ENCODE measurements at places on chromosomes 3 and 15.

- DNase-seq: no peak
These were observed 32.8 kb downstream of the ADAMTS7 start for GRCh38 chr15:78778422-78778821.

DNA sequence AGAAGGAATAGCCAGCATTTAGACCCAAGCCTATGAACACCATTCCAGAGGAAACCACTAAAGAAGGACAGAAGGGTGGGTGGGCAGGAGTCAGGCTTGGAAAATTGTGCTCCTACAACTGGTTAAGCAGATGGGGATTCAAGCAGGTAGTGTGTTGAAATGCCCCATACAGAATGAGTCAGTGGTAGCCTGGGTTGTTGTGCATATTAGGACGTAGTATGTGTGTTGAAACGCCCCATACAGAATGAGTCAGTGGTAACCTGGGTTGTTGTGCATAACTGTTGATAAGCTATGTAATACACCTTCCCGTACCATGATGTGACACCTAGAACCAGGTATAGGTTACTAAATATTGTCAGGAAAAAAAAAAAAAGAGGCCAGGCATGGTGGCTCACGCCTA, 34.0 kb downstream of the MINDY4B start:
- peak; percentile 13 for DNase-seq

DNA sequence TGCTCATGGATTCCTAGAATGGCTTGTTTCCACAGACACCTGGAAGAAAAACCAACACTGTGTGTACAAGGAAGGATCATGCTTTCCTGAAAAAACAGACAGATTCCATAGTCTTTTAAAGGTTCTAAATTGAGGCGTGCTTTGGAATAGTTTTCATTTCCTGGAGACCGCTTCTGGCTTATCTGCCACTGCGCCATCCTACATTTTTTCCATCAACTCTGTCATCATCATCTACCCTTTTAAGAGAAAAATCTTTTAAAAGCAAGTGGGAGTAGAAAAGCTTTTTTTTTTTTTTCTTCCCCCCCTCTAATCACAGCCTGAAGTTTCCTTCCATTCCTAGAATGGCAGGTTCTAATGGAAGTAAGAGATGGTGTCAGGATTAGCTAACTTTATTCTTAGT, 379.4 kb upstream of the C2CD4B start:
- DNase-seq: no peak

- DNase-seq: no peak
These were observed 205.8 kb upstream of the IL12A start for GRCh38 chr3:159782724-159783421.

GRCh38 chr15:91468871-91469580, 369.0 kb downstream of the SV2B start:
- no peak for DNase-seq

GRCh38 chr3:14243782-14244181, 65.2 kb downstream of the LSM3 start:
- DNase-seq: no peak
